ENCODE measurements at places on chromosomes 6 and 20. TPM values are rescaled to one million over a fixed set of nuclear protein-coding genes. Genes with fewer than 3 reads are reported as not detected.

Gene ABHD12
- 59.6 TPM for total RNA-seq

Gene MICAL1
- total RNA-seq: 128 TPM

Gene DLL1
- total RNA-seq: 0.36 TPM

Gene CD2AP
- 32.2 TPM for total RNA-seq

Gene DACT2
- total RNA-seq: not detected

Gene HMGA1
- total RNA-seq: 101 TPM

Gene SSTR4
- not detected for total RNA-seq

Gene NRSN1
- total RNA-seq: not detected

Gene OLIG3
- not detected for total RNA-seq

Gene ZGPAT
- total RNA-seq: 16.0 TPM
